ENCODE measurements at places on chromosomes 1 and 21. TPM values are rescaled to one million over a fixed set of nuclear protein-coding genes. Genes with fewer than 3 reads are reported as not detected.
A peak's percentile ranks its signal among the peaks of the same experiment; 100 is the strongest.

- DNase-seq: no peak
These were observed 57.1 kb downstream of the WNT9A start for GRCh38 chr1:227890451-227891222.

DNA sequence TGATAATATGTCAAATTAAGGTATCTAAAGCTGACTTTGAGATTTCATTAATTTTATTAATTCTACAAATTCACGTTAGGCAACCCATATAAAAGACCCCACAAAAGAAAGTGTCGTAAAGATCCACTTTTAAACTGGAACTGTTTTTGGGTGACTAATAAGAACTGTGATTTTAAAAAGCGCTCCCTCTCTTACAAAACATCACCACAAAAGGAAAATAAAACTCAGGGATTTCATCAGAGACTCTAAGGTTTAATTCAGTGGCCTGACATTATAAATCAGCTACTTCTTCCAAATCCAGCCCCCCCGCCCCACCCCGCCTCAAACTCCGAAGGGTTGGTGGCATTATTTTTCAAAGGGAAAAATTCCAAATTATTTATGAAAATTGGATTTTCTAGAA, 2.7 kb downstream of the COL24A1 start:
- no peak for DNase-seq

DNA sequence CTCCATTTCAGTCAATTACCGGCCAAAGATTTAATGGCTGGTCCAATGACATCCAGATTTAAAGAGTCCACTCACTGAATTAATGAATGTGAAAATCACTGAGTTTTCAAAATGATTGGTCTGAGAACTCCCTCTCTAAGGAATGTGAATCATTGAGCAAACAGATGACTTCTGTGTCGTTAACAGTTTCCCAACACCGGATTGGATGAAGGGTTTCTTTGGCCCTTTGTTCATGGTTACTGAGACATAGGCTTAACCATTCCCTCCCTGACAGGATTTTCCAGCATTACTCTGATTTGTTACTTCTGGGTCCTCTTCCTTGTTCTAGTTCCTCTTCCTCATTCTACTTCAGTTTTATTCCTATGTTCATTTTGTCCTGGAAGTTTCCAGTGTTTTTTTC, 1.5 kb upstream of the CLDN17 start:
- DNase-seq: no peak

DNA sequence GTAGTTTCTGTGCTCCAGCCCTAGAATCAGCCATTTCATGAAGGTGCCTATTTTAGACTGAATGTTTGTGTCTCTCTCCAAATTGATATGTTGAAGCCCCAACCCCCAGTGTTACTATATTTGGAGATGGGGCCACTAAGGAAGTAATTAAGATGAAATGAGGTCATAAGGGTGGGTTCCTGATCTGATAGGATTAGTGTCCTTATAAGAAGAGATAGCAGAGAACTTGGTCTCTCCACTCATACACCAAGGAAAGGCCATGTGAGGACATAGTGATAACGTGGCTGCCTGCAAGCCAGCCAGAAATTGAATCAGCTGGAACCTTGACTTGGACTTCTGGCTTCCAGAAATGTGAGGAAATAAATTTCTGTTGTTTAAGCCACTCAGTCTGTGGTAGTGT, 12.3 kb downstream of the RAVER2 start:
- DNase-seq: peak; percentile 52

DNA sequence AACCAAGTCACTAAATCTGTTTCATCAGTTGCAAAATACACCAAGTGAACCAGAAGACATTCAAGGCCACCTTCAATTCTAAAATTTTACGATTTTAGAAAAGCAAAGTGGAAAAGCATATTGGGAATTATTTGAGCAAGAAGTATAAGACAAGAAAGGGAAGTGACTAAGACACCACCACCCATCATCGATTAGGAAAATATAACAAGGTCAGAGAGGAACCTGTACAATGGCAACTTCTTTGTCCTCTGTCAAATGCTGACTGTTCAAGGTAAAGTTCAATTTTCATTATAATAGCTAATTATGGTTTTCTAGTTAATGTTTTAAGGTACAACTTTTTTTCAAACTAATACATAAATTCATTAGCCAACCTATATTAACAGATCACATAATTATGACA, 10.8 kb downstream of the FRRS1 start:
- DNase-seq: no peak

- DNase-seq: peak; percentile 80
These were observed 121.8 kb downstream of the HMGB4 start for GRCh38 chr1:33985656-33986055.

GRCh38 chr1:168504064-168504837, 39.5 kb downstream of the XCL2 start:
- DNase-seq: peak; percentile 88

TCHHL1 gene
- not detected for total RNA-seq

AMPD1 gene
- not detected for total RNA-seq

CYB5RL gene
- 15.4 TPM for total RNA-seq

Measured in fibroblast of the aortic adventitia (primary cell).